ENCODE measurements at places on chromosomes 16 and 17. TPM values are rescaled to one million over a fixed set of nuclear protein-coding genes. Genes with fewer than 3 reads are reported as not detected.

GRCh38 chr17:81376946-81377714 is 18.1 kb upstream of the BAHCC1 start:
- DNase-seq, result no peak

GRCh38 chr16:18936727-18937340 is 10.6 kb upstream of the SMG1 start:
- no peak for DNase-seq

GRCh38 chr16:60107871-60108270 is 1373.8 kb upstream of the GOT2 start:
- DNase-seq, result no peak

Gene LCAT
- total RNA-seq, result 9.7 TPM

Gene KRTAP4-4
- total RNA-seq, result not detected

Gene CA5A
- 0.25 TPM for total RNA-seq

- DNase-seq, result no peak
Observed at GRCh38 chr17:81322271-81323082, 27.4 kb upstream of the SLC38A10 start.

Gene KCNJ2
- total RNA-seq, result 60.7 TPM

Measured in heart left ventricle (tissue), 16 donors.